GM23248 (cell line): ENCODE measurements at places on chromosomes 3 and 15.
A peak's percentile ranks its signal among the peaks of the same experiment; 100 is the strongest.

- no peak for DNase-seq
Measured at GRCh38 chr3:153897025-153897723, 224.0 kb upstream of the ARHGEF26 start.

DNA sequence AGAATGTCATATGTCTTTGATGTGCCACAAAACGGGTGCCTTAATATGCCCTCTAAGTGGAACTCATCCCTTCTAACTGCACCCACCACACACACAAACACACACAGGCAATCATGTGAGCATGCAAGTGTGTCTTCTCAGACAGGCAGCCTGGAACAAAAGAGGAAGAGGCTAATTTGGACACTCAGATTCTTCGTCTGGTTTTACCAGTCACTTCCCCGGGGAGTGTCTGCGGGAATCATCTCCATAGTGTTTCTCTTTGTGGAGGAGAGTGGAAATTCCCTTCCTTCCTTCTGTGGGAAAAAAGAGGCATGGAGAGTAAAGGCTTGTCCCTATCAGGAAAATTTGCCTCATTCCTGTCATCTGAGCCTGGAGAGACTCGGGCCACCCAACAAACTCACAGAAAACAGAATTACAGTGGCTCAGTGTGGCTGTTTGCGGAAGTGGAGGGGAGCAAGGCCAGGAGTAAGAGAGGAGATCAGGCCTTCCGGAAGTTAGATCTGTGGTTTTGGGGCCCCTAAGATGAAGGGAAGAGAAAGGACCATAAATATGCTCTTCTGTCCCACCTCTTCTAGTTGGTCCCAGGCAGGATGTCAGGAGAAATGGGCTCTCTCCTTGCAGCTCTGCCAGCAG lies 212.6 kb upstream of the SEMA6D start:
- DNase-seq: no peak

DNA sequence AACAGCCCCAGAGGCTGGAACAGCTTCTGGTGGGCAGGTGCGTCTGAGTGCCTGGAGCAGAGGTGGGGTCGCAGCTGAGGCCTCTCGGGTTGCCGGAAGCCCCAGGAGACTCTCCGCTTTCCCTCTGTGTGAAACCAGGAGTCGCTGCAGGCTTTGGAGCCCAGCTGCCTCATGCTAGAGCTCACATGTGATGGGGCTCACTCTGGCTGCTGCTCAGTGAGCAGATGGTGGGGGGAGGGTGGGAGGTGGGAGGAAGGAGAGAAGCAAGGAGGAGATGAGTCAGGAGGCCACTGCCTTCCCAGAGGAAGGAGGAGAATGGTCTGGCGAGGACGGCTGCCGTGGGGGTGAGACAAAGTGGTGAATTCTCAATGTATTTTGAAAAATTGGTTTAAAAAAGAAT lies 290.1 kb upstream of the CHRNA7 start:
- no peak for DNase-seq

GRCh38 chr3:53863145-53863544 lies 16.8 kb downstream of the IL17RB start:
- DNase-seq: no peak

DNA sequence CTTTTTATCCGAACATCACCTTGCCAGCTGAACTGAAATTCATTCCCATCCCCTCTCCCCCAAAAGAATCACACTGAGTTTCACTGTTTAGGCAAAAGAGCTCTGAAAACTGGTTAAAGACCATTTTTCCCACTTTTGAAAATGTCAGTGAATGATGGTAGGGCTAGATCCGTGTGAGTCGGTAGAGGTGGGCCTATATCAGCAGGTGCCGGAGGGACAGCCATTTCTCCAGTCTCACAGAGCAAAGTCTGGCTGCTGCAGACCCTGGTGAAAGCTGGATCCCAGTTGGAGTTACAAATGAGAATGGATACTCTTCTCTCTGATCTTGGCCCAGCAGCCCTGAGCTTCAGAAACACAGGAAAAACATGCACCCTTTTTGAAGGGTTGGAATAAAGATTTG lies 10.9 kb downstream of the ENTPD3 start:
- no peak for DNase-seq

GRCh38 chr3:126261037-126261436 lies 80.7 kb upstream of the ALDH1L1 start:
- DNase-seq: peak; percentile 62

- DNase-seq: no peak
Measured at GRCh38 chr3:195093731-195094130, 177.2 kb downstream of the XXYLT1 start.

- no peak for DNase-seq
Measured at GRCh38 chr3:107346564-107346963, 30.7 kb upstream of the CCDC54 start.

- DNase-seq: no peak
Measured at GRCh38 chr15:95409211-95409610, 921.3 kb upstream of the NR2F2 start.

GRCh38 chr15:73948396-73948795 lies 22.1 kb downstream of the LOXL1 start:
- DNase-seq: no peak

DNA sequence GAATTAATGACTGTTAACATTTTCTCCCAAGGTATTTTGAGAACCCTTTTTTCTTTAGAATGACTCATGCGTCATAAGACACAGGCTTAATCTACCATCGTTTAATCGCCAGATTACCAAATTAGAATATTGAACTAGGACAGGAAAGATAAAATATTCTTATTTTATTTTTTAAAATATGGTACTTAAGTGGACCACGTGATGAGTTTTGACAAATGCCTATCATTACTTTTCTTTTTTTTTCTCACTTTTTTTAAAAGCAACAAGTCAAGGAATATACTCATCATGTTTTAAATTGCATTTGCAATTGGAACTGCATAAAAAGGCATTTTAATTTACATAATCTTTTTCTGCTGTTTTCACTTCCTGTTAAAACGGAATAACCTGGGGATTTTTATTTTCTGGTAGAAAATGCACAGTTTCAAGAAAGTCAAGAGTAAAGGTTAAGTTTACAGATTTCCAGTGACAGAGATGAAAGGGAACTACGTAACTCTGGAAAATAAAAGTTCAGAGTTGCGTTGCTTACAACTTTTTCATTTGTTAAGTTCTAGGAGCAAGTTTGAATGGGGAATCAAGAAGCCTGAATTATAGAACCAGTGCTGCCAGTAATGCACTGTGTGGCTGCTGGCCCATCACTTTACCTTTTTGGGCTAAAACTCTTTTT lies 23.6 kb downstream of the SIAH2 start:
- DNase-seq: no peak

GRCh38 chr3:195227871-195228270 lies 43.1 kb downstream of the XXYLT1 start:
- no peak for DNase-seq

DNA sequence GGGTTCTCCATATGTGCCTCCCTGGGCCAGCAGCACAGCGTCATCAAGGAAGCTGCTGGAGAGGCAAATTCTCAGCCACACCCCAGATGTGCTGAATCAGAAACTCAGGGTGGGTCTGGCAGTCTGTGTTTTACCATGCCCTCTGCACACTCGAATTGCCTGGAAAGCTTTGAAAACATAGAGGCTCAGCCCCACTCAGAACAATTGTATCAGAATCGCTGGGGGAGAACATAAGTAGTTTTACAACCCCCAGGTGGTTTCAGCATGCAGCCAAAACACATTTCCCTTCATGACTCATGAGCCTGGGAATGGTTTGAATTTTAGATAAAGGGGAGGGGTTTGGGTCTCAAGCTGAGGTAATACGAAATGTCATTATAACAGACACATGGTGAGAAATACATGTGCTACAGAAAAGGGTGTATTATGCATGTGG lies 9.6 kb downstream of the TGM4 start:
- peak; percentile 92 for DNase-seq

- DNase-seq: no peak
Measured at GRCh38 chr15:52162260-52162659, 28.9 kb downstream of the GNB5 start.

DNA sequence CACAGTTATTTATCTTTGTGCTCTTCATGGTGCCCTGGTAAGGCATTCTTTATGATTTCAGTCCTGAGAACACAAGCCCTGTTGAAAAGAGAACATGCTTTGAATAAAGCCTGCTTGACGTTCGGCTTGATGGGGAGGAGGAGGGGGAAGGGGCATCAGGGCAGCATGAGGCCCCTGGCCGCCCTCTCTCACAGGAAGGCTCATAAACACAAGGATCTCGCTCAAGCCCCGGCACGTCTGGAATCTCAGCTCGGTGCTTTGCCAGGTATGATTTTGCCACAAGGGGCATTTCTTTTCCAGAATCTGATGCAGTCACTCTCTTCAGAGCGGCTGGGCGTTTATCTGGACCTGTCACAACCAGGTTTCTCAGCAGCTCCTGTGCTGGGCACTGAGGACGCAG lies 129.4 kb downstream of the DNAJB8 start:
- no peak for DNase-seq

DNA sequence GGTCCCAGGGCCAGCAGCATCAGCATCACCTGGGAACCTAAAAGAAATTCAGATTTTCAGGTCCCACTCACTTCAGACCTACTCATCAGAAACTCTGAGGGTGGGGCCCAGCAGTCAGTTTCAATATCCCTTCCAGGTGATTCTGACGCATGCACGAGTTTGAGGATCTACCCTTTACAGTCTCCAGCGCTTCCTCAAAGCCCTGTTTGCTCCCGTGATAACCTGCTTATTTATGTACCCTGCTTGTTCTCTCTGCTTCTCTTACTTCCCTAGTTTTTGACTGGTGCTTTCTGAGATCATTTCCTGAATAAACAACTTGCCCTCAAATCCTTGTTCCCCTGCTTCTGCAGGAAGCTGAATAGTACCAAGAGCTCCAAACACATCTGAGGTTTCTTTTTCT lies 245.3 kb downstream of the ZNF621 start:
- DNase-seq: no peak

GRCh38 chr3:112671930-112672715 lies 31.2 kb upstream of the CCDC80 start:
- DNase-seq: peak; percentile 95

DNA sequence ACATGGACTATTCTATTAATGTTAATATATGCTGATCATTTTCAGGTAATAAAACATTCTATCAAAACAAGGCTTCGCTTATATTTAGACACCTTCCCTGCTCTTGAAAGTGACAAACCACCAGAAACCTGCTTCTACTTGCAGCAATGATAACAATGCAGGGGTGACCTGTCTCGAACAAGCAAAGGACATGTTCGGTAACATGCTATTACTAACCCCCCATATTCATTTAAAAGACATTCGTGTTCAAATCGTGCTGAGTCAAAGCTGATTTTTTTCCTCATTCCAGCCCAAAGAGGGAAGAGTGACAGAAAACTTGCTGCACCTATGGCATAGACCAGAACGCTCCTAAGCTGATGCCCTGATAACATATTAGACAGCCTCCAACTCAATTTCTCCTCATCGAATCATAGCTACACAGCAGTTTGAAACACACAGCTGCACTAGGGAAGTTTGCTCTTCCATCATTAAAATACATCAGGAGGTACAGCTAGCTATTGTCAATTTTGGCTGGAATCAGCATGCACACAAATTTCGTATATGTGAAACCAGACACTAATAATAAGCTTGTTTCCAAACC lies 341.5 kb downstream of the FOXP1 start:
- DNase-seq: no peak

- DNase-seq: peak; percentile 57
Measured at GRCh38 chr3:50256978-50257890, 11.7 kb upstream of the SEMA3B start.

- DNase-seq: no peak
Measured at GRCh38 chr3:184816614-184817013, 4.6 kb downstream of the VPS8 start.

DNA sequence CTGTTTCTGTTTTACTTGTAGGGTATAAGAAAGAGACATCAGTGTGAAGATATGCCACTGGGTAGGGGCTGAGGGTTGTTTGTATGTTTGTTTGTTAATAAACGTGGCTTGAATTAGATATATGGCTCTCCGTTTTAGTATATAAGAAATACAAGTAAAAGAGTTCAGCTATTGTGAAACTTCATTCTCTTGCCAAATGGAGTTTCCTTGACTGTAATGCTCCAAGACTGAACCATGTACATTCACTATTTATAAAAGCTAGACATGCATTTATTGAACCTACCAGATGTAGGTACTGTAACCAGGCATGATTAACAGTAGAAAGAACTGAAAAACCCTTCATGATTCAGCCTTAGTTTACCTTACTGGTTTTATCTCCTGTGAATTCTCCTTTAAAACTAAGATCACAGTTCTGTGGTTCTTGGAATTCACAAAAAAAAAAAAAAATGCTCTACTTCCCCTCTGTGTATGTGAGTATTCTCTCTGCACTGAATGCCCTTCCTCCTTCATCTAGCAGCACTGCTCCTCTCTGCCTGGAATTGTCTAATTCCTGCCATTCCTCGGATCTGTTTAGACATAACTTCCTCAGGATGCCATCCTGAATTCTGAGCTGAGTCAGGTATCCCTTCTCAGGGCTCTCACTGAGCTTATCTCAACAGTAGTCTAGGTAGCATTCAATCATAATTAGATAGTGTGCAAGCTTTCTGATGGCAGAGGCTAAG lies 504.4 kb downstream of the FHIT start:
- DNase-seq: peak; percentile 43
